ENCODE measurements at places on chromosomes 13 and 19.

GRCh38 chr19:55672418-55672817 lies 2.6 kb upstream of the EPN1 start:
- DNase-seq = no peak

DNA sequence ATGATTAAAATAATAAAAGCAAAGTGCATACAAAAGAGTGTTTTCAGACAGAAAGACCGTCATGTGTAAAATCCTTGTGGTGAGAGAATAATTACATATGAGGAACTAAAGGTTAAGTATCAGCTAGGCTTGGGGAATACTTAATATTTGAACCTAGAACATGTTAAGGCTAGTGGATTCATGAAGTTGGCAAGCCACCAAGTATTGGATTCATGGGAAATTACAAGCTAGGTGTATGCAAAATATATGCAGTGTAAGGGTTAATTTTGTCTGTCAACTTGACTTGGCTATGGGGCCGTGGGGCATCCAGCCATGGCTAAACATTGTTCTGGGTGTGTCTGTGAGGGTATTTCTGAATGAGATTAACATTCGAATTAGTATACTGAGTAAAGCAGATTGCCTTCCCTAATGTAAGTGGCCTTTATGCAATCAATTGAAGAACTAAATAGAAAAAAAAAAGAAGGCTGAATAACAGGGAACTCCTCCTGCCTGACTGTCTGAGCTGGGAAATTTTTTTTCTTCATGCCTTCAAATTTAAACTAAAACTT lies 533.5 kb upstream of the KLF12 start:
- no peak for DNase-seq

DNA sequence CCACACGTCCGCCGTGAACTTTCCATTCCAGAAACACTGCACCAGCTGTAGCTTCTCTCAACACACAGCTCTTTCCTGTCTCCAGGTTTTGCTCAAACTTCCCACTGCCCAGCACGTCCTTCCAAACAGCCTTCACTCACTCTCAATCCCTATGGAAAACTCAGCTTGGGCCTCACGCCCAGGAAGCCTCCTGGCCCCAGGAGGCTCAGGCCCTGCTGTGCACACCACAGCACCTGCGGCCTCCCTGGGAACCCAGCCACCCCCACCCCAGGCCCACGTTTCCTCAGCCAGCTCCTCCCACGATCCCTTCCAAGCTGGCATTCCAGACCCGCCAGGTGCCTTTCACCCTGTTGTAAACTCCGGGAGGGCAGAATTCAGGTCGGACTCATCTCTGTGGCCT lies 35.2 kb downstream of the C13orf46 start:
- no peak for DNase-seq

DNA sequence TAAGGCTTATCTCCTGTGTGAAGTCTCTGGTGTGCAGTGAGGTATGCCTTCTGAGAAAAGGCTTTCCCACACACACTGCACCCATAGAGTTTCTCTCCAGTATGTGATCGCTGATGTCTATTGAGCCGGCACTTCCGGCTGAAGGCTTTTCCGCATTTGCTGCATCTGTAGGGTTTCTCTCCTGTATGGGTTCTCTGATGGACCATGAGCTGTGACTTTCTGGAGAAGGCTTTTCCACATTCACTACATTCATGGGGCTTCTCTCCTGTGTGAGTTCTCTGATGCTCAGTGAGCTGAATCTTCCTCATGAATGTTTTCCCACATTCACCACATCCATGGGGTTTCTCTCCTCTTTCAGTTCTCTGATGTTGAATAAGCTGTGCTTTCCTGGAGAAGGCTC lies 14.7 kb downstream of the ZNF577 start:
- DNase-seq = no peak

DNA sequence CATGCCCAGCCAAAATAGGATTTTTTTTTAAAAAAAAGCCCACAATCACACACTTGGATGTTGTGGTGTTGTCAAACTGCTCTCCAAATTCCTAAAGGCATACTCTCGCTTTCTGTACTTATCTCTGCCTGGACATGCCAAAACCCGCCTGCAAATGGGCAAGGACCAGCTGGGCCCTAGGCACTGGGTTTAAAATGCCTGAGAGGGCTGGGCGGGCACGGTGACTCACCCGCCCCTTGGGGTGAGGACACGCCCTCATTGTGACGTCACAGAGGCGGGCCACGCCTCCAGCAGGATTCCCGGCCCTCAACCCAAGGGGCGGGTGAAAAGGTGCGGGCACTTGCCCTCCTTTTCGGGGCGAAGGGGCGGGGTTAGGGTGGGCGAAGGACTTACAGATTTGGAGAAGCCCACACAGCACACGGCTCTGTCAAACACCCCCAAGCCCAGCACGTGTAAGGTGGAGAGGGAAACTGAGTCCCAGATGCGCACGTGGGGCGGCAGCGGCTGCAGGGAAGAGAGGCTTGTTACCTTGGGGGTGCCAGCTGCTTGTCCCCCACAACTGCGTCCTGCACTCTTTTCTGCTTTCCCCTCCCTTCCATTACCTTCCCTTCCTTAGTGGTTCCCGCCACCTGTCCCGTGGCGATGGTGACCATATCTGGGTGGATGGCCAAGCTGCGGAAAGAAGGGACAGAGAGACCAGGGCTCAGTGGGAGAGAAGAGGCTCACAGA lies 6.6 kb downstream of the EML2 start:
- no peak for DNase-seq

DNA sequence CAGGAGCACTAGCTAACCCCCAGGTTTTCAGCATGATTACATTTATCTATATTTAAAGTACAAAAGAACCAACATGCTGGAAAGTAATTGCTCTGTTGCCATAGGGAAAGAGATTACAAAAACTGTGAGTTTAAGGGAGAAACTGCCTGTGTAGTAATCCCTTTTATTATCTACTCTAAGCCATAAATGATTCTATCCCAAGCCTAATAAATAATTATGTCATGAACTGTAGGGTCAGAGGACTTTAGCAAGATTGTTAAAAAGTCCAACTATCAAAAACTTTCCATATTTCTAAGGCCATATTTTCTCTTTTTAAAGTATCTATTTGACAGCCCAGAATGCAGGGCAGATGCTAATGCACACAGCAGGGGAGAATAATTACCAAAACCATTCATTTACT lies 573.8 kb upstream of the MIR17HG start:
- DNase-seq = no peak

- DNase-seq = no peak
Observed at GRCh38 chr19:35265126-35265899, 3.4 kb upstream of the USF2 start.

DNA sequence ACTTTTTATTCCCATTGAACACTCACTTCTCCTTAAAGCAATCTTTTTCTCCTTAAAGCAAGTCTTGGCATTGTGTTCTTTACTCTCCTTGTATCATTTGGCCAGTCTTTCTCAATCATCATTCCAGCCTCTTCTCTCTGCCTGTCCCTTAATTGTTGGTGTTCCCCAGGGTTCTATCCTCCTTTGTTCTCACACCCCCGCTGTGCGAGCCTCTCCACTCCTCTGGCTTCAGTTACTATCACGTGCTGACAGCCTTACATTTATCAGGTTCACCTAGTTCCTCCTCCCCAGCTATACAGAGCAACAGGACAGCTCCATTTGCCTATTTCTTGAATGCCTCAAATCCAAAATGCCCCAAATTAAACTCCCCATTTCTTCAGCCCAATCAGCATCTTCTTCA lies 24.6 kb downstream of the CYSLTR2 start:
- DNase-seq = no peak

DNA sequence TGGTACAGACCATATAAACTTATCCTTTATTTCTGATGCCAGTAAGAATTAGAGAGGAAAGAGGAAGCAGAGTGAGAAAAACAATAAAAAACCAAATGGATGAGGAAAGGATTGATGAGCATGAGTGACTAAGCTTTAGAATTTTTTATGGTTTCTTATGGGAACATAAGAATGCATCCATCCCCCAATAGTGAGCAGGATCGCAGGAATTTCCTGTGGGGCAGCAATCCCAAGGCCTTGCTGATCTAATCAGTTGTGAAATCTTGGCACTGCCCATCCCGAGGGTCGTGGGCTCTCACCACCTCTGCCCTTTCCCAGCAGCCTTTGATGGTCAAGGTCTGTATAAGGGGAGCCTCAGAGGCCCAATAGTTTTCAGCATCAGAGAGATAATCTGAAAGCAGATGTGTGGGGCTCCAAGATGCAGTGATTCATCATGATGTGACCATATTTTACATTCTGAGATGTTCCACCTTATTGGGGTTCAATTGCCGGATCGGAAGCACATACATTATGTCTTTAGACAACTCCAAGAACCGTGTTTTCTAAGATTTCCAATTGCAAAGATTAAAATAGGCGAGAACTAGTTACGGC lies 222.1 kb downstream of the DNAJC15 start:
- DNase-seq = no peak

GRCh38 chr19:42634409-42635232 lies 39.9 kb upstream of the CEACAM8 start:
- no peak for DNase-seq

DNA sequence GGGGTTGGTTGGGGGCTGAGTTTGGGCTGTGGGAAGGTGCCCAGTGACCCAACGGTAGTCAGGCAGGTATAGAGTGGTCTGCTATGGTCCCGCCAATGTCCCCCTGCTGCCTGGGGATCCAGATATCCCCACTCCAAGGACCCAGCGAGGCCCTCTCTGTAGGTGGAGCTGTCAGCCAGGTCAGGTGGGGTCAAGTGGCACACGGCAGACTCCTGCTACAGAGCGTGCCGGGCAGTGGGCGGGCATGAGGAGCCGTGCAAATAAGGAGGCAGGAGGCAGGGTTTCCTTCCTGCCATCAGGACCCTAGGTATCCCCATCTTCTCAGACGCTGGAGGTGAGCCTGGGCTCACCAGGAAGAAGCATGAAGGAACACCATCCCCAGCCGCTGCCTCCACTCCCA lies 14.9 kb downstream of the EVI5L start:
- DNase-seq = no peak

DNA sequence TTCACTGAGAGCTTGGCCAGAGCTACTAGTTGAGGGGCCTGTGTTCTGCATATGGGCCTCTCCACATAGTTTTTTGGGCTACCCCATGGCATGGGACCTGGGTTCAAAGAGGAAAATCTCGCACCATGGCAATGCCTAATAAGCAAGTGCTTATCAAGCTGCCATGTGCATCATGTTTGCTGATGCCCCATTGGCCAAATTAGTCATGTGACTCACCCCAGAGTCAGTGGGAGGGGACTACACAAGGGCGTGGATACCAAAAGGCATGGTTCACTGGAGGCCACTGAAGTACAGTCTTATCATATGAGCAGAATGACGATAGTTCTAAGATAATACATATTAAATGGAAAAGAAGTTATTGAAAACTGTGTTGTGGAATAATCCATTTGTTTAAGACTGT lies 214.8 kb downstream of the LMO7 start:
- no peak for DNase-seq

- DNase-seq = no peak
Observed at GRCh38 chr13:27461940-27462584, 11.7 kb upstream of the MTIF3 start.

DNA sequence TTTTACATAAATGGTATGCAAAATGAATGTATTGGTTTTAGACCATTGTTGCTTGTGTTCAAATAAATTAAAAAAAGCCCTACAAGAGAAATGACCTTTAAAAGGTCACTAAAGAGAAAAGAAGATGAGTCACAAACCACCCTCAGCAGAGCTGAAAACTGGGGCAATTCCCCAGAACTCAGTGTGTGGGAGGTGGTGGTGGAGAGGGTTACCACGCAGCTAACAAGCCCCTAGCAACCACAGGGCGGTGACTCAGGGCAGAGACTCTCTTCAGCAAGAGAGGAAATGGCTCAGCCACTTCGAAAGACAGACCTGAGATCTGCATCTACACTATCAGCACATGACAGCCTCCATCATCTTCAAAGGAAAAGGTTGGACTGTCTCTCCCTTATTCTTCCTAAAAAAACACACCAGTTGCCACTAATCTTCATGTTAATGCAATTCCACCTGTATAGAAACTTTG lies 29.4 kb upstream of the NDFIP2 start:
- peak; percentile 76 for DNase-seq

DNA sequence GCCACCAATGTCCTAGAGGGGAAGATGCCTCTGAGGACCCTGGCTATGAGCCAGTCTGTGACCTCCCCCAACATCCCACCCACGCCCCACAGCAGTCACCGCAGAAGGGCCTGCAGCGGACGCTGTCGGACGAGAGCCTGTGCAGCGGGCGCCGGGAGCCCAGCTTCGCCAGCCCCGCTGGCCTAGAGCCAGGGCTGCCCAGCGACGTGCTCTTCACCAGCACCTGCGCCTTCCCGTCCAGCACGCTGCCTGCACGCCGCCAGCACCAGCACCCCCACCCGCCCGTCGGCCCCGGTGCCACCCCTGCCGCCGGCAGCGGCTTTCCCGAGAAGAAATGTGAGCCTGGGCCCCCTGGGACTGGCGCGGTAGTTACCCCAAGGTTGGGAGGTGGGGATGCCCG lies 30.6 kb downstream of the DPF1 start:
- DNase-seq = no peak

- DNase-seq = no peak
Observed at GRCh38 chr19:15368798-15369593, 10.6 kb downstream of the AKAP8 start.

DNA sequence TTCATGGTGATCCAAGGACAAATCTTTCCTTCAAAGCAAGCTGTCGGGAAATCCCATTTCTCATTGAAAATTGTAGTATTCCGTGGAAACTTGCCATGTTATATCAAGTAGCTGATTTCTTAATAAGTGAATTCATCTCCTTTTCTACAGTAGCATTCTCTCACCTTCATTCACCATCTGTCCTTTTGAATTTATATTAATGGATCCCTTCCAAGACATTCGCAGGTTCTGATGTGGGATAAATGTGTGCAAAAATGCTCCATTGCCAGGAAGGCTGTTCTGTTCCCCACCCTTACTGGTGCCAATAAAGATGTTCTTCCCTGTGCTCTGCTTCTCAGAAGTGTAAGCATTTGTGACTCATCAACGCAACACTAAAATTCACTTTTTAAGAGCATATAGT lies 36.2 kb downstream of the AMER2 start:
- no peak for DNase-seq

GRCh38 chr19:44344255-44344654 lies 12.2 kb downstream of the ZNF112 start:
- no peak for DNase-seq

- no peak for DNase-seq
Observed at GRCh38 chr19:19752760-19753403, 20.0 kb upstream of the ZNF14 start.

- DNase-seq = no peak
Observed at GRCh38 chr13:102267191-102267590, 134.7 kb downstream of the FGF14 start.

- peak; percentile 28 for DNase-seq
Observed at GRCh38 chr19:49151267-49152118, 3.7 kb downstream of the HRC start.
